ENCODE measurements at places on chromosomes 7 and 10.
A peak's percentile ranks its signal among the peaks of the same experiment; 100 is the strongest.

DNA sequence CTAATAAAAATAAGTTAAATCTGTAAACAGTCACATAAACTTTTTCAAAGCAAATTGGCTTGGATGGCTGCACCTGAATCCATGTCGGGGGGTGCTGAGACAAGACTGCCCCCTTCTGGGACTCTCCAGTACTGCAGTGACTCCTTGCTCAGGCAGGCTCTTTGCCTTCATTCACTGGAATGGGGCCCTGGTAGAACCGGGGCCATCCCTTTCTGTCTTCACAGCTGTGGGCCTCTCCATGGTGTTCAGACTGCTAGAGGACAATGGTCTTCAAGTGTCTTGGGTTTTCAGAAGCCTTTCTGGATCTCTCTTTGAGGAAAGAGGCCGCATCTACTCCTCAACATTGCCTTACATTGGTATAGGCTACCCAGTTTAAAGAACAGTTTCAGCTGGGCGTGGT lies 16.1 kb upstream of the IMPDH1 start:
- peak; percentile 55 for DNase-seq

DNA sequence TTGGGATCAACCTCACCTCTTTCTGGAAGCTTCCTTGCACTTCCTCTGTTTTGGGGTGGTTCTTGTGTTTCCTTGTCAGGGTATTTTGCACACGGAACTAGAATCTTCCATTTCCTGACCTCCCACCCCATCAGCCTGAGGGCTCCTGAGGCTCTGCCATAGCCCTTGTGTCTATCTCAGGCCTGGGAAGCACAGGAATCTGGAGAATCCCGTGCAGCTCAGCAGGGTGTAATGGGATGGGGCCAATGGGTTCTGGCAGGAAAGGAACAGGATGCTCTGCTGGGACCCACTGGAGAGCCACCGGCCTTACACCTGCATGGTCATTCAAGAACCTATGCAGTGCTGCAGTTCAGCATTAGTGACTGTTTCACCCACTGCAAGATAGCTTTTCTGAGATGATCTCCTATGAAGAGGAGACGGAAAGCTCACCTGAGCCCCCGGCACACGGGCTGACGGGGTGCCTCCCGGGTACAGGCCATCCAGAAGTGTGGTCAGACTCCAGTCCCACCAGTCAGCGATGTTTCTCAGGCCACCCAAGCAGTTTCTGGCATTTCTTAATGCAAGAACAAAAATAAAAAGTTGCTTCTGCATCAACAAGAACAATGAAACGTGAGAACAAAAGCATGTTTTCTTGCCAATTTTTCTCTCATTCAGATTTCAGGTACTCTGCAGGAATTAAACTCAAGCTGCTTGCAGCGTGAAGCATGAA lies 133.2 kb downstream of the PKD1L1 start:
- no peak for DNase-seq

DNA sequence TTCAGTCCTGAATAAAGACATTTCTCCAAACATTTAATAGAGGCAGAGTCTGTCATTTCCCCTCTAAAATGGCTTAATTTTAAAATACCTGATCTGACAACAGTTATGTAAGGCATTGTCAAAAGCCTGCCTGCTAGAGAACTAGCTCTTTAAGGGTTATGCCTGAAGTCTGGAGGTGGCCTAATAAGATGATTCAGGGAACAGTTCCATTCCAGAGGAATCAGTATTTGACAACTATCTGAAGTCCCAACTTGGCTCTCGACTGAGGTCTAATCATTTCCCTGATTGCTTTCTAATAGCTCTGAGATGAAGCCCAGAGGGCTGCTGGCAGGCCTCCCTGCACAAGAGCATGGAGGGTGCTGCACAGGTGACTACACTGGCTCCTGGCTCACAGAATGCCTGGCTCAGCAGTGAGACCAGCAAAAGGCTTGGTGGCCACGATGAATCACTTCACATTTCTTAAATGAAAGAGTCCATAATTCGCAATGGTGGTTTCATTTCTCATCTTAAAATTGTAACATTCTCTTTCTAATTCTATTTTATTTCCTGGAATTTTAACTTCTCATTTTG lies 509.6 kb upstream of the POM121L12 start:
- DNase-seq = no peak

GRCh38 chr10:98415731-98416119 lies 743 bp upstream of the PYROXD2 start:
- DNase-seq = no peak
